Activated T-cell treated with anti-CD3 and anti-CD28 coated beads, Interleukin-2, amount 50 U/mL, for 48 hours (primary cell): ENCODE measurements at places on chromosomes 4 and X.

DNA sequence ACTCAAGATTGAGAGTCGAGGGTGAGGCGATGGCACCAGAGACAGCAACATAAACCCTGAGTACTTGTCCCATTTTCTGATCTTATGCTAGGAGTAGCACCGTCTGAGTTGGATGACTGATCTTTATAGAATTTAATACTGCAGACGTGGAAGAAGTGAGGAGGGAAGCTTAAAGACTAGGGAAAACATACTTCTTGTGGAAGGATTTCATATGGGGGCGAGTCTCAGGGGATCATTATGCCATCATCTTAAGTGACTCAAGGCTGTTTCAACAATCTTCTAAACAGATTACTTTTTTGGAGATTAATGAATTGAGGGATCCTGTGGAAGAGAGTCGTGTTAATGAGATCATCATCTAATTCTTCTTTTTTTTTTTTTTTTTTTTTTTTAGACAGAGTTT is 17.2 kb upstream of the FAT1 start:
- no peak for DNase-seq

DNA sequence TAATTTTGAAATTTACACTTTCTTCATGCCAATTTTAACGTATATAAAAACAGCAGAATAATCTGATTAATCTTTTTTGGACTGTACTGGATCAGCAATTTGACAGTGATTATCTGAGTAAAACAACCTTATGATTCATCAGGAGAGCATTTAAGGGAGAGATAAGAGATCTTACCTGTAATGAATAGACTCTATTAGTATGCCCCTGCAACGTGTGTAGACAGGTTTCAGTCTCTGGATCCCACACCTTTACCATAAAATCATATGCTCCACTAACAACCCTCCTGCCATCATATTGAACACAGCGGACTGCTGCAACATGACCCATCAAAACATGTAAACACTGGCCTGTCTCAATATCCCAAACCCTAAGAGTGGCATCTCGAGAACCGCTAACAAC is 210.1 kb downstream of the FBXW7 start:
- DNase-seq = no peak

- DNase-seq = no peak
Measured at GRCh38 chr4:53195815-53196661, 169.8 kb downstream of the SCFD2 start.

DNA sequence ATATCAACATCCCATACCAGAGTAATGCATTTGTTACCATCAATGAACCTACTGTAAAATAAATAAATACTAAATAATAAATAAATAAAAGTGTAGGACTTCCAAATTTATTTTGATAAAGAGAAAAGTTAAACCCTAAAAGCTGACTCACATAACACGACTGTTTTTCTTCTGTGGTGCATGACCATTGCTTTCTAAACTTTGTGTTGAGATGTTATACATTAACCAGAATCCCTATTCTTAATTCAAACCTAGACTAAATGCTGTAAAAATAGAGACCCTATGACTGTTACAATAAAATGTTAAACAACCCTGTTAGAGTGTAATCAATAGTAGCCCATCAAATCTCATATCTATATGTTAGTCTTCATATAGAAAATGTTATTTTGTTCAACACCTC is 20.9 kb upstream of the PRMT9 start:
- no peak for DNase-seq

GRCh38 chr4:146346276-146346675 is 131.9 kb downstream of the REELD1 start:
- DNase-seq = no peak

DNA sequence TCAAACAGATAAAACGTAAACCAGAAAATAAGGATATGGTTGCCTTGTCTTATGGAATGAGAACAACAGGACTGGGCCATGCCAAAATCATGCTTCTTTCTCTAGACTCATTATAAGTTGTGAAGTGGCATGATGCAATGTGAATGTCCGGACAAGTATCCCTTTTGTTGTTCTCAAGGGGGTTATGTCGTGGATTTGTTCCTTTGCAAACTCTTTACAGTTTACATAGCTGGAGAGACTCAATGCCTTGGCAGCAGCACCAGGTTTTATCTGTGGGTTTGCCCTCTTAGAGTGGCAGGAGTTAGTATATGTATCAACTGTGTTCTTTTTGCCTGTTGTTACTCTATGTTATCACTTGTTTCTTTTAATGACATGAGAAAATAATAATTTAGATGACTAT is 41.4 kb downstream of the SPRY1 start:
- no peak for DNase-seq

DNA sequence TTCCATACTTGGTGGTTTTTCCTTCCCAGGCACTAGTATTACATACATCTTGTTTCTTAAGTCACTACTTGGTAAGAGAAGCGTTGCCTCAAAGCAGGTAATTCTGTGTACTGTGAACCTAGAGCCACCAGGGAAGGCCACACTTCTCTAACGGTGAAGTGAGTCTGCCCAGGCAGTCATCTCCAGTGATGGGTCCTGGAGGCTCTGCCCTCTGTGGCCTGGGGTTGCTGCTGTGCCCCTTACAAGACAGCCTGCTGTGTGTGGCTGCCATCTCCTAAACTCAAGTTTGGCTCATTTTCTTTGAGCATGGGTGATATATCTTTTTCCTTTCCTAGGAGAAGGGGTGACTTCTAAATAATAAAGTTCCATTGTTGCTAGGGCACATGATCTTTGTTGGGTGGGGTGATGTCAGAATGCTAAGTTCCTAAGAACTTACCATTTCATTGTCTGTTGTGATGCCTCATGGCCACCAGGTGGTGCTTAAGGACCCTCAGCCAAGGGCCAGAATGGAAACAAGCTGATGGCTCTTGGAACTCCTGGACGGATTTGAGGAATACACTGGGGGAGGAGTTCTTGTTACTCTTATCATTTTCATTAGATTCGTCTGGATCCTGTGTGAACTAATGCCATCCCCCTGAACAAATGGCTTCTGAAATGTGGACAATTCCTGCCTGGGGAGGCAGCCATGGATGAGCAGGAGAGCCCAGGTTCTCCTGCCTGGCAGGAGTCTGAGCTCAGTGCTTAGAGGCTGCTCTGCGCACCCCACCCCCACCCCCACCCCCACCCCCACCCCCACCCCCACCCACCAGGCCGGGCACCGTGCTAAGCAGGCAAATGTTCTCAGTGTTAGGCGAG is 41.1 kb upstream of the WDR1 start:
- peak; percentile 45 for DNase-seq

DNA sequence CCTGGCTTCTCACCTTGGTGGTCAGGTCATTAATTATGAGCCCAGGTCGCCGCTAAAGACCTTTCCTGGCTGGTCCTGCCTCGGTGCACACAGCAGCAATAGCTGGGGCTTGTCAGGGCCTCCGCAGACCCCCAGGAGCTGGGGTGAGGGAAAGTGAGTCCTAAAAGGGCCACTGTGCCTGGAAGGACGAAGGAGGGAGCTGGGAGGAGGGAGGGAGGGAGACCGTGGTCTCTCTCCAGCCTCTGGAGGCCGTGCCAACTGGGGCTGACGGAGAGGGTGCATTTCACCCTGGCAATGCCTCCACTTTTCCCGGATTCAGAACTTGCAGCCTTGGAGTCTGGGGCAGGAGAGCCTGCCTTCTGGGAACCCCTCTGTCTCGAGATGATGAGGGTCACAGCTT is 60.4 kb downstream of the CRLF2 start:
- DNase-seq = no peak

DNA sequence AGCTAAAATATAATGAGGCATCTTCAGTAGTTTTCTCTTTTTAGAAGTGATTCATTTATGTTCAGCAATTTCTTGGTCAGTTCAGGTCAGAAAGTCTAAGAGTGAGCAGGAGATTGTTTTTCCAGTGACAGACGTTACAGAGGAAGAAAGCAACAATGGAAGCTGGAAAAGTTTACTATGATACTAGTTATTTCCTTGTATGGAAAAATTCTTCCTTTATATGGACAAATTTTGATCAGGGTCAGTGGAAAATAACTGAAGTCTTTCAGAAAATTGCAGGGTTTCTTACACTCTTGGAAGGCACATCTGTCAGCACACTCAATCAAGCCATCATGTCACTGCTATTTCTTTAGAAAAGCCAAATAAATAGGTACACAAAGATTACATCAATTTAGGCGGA is 1120.7 kb downstream of the FAT4 start:
- DNase-seq = no peak

GRCh38 chrX:103343105-103343504 is 13.1 kb downstream of the TCEAL7 start:
- DNase-seq = peak; percentile 47

GRCh38 chr4:152278172-152278504 is 257.8 kb downstream of the FBXW7 start:
- DNase-seq = no peak

DNA sequence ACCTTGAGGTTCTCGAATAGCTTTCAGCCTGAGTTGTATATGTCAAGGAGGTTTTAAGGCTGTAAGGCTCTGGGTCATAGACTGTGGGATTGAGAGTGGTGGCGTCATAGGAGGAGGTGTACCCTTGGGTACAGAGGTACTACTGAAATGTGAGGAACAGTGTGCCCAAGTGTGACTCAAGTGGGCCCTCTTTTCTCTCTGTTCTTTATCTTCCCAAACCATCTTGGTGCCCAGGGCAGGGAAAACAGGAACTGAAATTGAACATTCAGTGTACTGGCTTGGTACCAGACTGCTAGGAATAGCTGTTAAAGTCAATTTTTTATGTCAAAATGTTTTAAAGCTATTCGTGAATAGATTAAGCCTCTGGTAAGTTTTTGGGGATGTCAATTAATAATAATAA is 136.2 kb upstream of the RPS6KA3 start:
- no peak for DNase-seq

DNA sequence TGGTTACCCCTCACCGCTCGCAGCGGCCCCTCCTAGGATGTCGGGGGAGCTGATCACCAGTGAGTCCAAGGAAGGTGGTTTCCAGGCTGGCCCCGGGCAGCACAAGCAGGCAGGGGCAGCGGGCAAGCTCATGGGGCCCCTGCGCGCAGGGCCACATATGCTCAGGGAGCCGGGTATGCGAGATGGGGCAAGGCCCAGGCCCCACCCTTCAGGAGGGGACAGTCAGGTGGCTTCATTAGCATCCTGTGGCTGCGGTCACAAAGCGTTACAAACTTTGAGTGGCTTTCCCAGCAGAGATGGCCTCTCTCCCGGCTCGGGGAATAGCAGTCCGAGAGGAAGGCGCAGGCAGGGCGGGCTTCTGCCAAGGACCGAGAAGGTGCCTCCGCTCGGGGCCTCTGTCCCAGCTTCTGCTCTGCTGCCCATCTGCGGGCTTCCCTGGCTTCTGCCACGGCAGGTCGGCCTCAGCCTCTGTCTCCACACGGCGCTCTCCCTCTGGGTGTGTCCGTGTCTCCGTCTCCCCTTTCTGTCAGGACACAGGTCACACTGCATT is 13.5 kb downstream of the ABCD1 start:
- DNase-seq = no peak

GRCh38 chr4:24846716-24847115 is 51.3 kb downstream of the SOD3 start:
- no peak for DNase-seq

- DNase-seq = no peak
Measured at GRCh38 chrX:150058728-150059127, 120.4 kb upstream of the EOLA2 start.

DNA sequence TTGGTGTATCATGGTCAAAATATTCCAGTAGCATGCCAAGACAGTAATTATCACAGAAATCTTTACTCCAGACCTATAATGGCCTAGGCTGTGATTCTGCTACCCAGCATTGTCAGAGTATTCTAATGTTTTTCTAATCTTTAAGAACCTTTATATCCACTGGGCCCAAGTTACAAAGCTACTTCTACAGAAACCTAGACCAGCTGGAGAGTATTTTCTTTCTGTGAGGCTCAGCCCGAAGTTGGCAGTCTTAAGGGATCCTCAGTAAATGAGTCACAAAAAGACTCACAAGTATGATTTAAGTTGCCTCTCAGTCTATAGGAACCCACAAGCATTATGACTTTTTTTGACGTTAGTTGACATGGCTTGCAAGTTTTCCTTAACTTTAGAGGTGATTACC is 638.5 kb upstream of the FAM241A start:
- no peak for DNase-seq
